ENCODE measurements at places on chromosomes 16 and 17.

DNA sequence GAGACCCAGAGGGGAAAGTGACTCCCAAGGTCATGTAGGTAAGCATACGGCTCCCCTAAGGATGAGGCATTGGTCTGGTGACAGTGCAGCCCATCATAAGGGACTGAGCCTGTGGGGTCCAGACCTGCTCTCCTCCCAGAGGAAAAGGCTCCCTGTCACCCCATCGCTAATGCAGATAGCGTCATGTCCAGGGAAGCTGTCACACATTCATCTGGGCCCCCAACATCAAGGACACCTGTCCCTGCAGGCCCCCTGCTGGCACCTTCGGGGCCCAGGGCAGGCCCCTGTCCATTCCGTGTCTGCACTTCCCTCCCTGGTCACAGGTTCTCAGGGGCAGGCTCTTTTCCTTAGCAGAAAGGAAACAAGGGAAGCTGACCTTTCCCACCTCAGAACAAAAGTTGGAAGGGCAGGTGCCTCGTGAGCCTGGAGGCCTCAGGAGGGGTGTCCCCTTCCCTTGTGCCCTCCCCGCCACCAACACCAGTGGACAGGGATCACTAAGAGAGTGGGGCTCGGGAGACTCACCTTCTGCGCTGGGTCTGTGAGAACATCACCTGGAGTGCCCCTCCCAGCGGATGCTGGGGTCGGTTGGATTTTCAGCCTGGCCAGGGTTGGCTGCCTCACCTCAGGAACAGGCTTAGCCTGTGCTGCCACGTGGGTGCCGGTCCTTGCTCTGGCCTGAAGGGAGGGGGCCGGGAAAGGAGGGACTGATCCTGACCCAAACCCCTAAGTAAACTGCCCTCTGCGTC is 17.3 kb upstream of the LASP1NB start:
- no peak for DNase-seq

GRCh38 chr16:69396187-69397061 is 10.6 kb upstream of the TERF2 start:
- peak; percentile 99 for DNase-seq

DNA sequence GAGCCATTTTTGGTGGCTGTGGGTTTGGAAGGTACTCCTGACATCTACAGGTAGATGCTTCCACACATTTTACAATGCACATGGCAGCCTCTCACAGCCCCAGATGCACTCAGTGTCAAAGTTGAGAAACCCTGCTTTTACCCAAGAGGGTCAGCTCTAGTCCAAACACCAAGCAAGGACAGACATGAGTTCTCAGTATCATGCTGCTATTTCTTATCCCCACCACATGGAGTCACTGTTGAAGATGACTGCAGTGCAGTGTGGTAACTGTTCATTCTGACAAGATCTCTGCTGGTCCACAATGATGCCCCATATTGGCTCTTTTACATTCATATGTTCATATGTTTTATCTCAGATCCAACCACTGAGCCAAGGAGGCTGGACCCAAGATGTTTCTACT is 50.5 kb upstream of the SALL1 start:
- no peak for DNase-seq

- DNase-seq, result no peak
Measured at GRCh38 chr16:71594000-71594646, 17.2 kb upstream of the TAT start.

- DNase-seq, result no peak
Measured at GRCh38 chr16:63712725-63713124, 1409.1 kb downstream of the CDH11 start.

DNA sequence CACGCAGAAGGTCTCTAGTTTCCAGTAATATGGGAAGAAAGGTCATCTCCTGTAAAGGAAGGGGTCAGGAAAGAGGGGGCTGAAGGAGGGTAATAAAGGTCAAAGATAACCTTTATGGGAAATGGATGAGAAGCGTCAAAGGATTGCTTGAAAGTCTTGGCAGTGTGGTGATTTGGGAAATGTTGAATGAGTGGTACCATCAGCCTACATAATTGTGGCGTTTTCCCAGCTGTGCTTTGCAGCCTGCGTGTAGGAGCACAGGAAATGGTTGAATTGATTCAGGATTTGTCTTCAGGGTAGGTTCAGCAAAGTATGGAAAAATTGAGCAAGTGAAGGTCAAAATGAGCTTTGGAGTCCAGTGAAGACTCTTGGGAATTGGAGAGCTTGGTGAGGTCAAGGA is 115.8 kb upstream of the NOL11 start:
- DNase-seq, result no peak

- DNase-seq, result peak; percentile 8
Measured at GRCh38 chr16:53695070-53695469, 8.6 kb downstream of the RPGRIP1L start.

DNA sequence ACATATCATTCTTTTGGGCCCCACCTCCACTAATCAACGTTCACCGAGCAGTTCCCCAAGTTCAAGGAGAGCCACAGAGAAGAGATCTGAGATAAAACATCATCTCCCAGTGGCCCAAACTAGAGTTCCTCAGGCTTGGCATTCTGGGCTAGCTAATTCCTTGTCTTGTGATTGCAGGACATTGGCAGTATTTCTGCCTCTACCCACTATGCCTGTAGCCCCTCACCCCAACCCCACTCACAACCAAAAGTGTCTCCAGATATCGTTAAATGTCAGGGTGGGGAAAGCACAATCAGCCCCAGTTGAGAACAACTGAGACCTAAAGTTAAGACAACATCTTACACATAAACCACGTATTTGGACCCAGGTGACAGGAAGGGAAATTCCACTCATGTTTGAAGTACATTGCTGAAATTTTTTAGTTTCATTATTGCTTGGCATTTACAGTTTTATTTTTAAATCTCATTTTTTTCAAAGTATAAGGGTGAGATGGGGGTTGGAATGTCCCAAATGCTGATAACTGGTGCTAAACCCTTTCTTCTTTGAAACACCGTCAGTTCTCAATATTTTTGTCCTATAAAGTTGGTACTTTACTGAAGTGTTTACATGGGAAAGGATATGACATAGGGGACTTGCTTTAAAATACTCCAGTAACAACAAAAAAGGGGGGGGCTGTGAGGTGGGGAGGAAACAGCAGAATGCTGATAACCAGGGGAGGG is 13.6 kb downstream of the ZC3H7A start:
- peak; percentile 71 for DNase-seq

DNA sequence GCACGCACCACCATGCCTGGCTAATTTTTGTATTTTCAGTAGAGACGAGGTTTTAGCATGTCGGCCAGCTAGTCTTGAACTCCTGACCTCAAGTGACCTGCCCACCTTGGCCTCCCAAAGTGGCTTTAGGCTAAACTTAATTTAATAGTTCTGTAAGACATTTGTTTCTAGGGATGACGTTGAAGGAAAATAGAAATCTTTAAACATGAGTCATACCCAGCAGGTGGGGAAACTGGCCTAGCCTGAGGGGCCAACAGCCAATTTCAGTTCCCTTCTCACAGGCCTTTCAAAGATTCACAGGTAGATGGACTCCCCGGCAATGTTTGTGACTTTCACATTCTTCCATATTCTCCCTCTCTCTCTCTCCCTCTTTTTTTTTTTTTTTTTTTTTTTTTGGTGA is 18.1 kb upstream of the ITPRIPL2 start:
- DNase-seq, result no peak

DNA sequence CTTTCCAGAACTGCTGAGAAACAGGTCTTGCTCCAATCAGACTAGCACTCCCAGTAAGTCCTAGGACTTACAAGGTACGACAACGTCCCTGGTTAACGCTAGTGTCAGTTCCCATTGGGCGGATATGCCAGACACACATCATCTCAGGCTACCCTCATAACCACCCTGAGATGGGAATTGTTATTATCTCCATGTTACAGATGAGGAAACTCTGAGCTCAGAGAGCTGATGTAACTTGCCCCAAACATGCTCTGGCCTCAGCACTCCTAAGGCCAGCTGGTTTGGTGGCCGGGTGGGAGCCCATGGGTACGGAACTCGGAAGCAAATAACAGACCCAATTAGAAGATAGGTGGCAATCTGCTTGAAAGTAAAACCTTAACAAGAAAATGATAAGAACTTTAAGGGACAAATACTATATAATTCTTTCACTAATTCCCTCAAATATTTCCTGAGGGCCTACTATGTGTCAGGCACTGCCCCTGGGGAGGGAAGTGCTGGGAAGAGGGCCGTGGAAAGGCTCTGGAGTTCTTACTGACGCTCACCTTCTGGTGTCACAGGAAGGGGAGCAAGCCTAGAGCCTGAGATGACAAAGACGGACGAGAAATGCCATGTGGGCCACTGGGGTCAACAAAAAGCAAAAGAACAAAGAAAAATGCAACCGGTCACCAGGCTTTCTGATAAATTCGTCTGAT is 6.9 kb downstream of the CREBBP start:
- no peak for DNase-seq

DNA sequence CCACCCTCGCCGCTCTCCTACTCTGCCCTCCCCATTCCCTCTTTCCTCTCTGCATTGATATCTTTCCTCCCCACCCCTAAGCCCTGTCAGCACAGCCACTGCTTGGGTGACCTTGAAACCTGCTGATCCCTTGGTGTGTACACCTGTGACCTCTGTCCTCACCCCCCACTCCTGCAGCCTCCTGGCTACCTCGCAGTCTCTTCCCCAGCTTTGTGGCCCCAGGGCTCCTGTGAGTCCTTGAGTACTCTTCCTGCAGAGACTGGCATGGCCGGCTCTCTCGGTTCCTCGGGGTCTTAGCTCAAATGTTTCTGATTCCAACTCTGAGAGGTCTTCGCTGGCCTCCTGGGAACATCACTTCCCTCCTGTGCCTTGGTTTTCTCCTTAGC is 31.7 kb downstream of the ADCY7 start:
- no peak for DNase-seq

DNA sequence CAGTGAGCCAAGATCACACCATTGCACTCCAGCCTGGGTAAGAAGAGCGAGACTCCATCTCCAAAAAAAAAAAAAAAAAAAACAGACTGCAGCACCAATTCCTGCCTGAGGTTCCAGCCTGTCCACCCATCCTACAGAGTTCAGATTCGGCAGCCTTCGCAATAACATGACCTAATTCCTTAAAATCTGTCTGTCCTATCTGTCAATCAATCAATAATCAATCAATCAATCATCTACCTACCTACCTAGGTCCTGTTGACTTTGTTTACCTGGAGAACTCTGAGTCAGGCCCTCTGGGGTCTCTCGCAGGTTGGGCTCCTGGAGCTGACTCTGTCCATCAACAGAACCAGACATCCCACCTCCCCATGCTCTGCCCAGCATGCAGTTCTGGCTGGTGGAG is 236.7 kb downstream of the ENGASE start:
- DNase-seq, result no peak

GRCh38 chr17:61805399-61805798 is 57.9 kb downstream of the BRIP1 start:
- DNase-seq, result peak; percentile 19

- peak; percentile 1 for DNase-seq
Measured at GRCh38 chr17:9729735-9730420, 61.5 kb downstream of the DHRS7C start.
